ENCODE measurements at places on chromosomes 1 and 21. TPM values are rescaled to one million over a fixed set of nuclear protein-coding genes. Genes with fewer than 3 reads are reported as not detected.

The ZNF593OS gene
- total RNA-seq = not detected

The LCE1D gene
- total RNA-seq = not detected

The AIM2 gene
- total RNA-seq = not detected

The HLX gene
- 0.62 TPM for total RNA-seq

The DYNLT4 gene
- not detected for total RNA-seq

The RGSL1 gene
- total RNA-seq = not detected

The NEK2 gene
- 3.2 TPM for total RNA-seq

The TMIGD3 gene
- total RNA-seq = not detected

The UBQLN4 gene
- total RNA-seq = 30.2 TPM

The IGSF3 gene
- 32.0 TPM for total RNA-seq

The SLAMF7 gene
- total RNA-seq = not detected

The PRAMEF13 gene
- not detected for total RNA-seq

The TCEA3 gene
- 15.7 TPM for total RNA-seq

The MMP23B gene
- total RNA-seq = 71.4 TPM

The C1orf50 gene
- total RNA-seq = 6.7 TPM

The OR2W3 gene
- not detected for total RNA-seq

The PCSK9 gene
- total RNA-seq = 0.41 TPM

The DNAI4 gene
- 9.6 TPM for total RNA-seq

The KCND3 gene
- total RNA-seq = 0.77 TPM

The SPAG17 gene
- not detected for total RNA-seq

The SYNC gene
- 72.5 TPM for total RNA-seq

The PLEKHG5 gene
- total RNA-seq = 33.6 TPM

The CELA2B gene
- total RNA-seq = not detected

The LCE6A gene
- total RNA-seq = not detected

The UBL4B gene
- total RNA-seq = not detected

The SHISA4 gene
- 39.1 TPM for total RNA-seq

The BNIPL gene
- total RNA-seq = 0.36 TPM

The LCE1C gene
- not detected for total RNA-seq

The SPRR1B gene
- not detected for total RNA-seq

The BRDT gene
- total RNA-seq = not detected

The KRTCAP2 gene
- 159 TPM for total RNA-seq

The STRIP1 gene
- total RNA-seq = 40.2 TPM

The CYP4B1 gene
- total RNA-seq = not detected

The FCGR3B gene
- not detected for total RNA-seq

The S100B gene
- 0.41 TPM for total RNA-seq

The CTXND2 gene
- not detected for total RNA-seq

The EVA1C gene
- 1.5 TPM for total RNA-seq

The PCAT6 gene
- 4.5 TPM for total RNA-seq

The TRNAU1AP gene
- 20.3 TPM for total RNA-seq

The LRRC71 gene
- total RNA-seq = not detected

The ELAPOR1 gene
- total RNA-seq = 1.2 TPM

The DAB1 gene
- 0.12 TPM for total RNA-seq

The SLAMF8 gene
- not detected for total RNA-seq

The CFHR1 gene
- total RNA-seq = not detected

The UTS2 gene
- total RNA-seq = not detected

The KPRP gene
- total RNA-seq = not detected

The CATSPERE gene
- total RNA-seq = 1.5 TPM

The EXTL1 gene
- total RNA-seq = 4.3 TPM

The CLCA1 gene
- total RNA-seq = not detected

The OPTC gene
- not detected for total RNA-seq
